ENCODE measurements at places on chromosomes 5 and 9.
A peak's percentile ranks its signal among the peaks of the same experiment; 100 is the strongest.

DNA sequence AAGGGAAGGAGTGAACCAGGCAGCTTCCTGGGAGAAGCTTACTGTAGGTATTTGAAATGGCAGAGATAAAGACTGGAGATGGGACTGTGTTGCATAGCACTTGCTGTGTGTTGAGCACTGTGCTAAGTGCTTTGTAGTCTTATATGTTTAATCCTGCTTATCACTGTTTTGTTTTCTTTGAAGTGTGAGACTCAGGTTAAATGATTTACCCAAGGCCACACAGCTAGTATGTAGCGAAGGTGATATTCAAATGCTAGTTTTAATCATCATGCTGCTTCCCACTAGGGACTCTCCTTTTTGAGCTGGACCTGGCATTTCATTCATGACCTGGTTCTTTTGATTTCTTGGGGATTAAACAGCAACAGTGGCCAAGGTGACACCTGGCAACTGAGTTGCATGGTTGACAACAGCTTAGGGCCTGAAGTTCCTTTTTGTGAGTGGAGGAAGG is 35.3 kb upstream of the SPRY4 start:
- no peak for DNase-seq

- no peak for DNase-seq
These were observed 216.5 kb upstream of the NR4A3 start for GRCh38 chr9:99605016-99605743.

DNA sequence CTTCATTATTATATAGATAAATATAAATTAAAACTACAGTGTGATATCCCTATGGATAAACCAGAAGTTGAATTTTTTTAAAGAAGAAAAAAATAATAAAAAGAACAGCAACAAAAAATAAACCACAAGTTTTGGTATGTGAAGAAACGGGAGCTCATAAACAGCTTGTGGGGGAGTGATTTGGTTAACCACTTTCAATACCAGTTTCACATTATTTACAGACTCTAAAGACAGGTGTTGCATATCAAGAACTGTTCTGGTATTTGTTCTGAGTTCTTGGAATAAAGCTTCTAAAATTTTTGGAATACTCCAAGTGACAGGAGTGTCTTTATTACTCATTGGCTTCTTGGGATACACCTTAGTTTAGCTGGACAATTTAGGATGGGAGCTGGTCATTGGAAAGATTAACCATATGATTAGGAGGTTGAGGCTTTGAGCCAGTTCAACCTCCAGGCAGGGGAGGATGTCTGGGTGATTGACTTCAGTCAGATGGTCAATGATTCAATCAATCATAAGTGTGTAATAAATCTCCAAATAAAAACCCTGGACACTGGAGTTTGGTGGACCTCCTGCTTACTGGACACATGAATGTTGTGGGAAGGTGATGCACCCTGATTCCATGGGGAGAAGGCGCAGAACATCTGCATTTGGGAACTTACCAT is 2223.1 kb upstream of the C9orf72 start:
- DNase-seq = no peak

DNA sequence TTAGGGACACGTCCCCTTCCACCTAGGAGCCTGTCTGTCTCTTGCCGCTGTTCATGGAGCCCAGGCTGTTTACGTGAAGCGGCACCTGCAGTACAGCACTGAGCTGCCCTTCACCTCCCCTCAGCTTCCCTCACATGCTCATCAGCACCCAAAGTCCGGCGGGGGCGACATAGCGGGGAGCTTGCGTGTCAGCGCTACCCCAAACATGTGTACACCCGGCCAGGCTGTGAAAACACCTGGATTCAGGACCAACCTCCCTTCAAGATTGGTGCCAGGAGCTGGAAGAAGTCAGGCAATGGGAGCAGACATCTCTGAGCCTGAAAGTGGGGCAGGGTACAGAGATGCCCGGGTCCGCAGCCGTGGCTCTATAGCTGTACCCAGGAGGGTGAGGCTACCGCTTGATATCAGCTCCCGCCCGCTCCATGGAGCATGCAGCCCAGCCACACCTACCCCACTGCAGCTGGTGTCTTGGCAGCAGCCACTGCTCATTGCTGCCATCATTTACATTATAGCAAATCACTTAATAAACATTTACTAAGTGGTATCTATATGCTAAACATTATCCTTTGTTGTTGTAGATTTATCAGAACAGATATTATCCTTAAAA is 712.1 kb downstream of the CDH9 start:
- no peak for DNase-seq

- no peak for DNase-seq
These were observed 6.3 kb downstream of the TYRP1 start for GRCh38 chr9:12699529-12699928.

DNA sequence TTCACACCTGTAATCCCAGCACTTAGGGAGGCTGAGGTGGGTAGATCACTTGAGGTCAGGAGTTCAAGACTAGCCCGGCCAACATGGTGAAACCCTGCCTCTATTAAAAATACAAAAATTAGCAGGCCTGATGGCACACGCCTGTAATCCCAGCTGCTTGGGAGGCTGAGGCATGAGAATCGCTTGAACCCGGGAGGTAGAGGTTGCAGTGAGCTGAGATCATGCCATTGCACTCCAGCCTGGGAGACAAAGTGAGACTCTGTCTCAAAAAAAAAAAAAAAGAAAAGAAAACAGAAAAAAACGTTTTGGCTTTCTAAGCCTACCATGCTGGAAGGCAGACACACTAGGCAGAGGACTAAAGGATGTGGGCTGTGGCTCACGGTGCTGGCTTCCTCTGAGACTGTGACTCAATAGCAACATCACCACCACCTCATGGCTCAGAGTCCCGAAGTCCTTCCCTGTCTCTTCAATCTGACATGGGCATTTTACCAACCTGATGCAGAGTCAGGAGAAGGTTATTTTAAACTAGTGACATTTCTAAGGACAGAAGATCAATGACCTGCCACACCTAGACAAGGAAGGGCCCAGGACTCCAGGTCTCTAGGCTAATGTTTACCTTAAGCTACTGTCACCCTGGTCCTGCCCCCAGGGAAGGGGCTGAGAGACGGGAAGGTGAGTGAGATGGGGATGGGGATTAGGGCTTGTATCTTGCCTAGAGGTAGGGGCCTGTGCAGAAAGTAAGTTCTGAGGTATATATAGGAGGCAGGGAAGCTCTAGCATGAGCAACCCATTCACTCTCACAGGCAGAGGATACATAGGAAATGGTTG is 3.7 kb downstream of the ECSCR start:
- peak; percentile 70 for DNase-seq

GRCh38 chr9:136088481-136088938 is 6.6 kb downstream of the NACC2 start:
- DNase-seq = no peak

GRCh38 chr5:60597572-60598320 is 102.2 kb downstream of the DEPDC1B start:
- no peak for DNase-seq

DNA sequence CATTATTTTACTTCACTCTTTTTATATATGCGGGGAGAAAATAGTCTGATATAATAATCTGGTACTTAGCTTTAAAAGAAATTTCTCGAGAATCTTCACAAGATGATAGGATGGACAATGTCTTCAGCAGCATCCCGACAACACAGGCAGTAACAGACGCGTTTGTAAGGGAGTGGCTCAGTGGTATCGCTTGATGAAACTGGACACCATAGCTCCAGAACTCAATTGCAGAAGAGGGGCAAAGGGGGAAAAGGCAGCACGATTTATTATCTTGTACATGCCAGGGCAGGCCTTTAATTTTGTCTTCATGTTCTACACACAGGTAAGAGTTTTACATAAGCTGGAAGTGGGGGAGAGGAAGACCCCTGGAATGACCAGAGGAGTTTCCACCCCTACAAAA is 15.7 kb downstream of the IL4 start:
- DNase-seq = no peak

DNA sequence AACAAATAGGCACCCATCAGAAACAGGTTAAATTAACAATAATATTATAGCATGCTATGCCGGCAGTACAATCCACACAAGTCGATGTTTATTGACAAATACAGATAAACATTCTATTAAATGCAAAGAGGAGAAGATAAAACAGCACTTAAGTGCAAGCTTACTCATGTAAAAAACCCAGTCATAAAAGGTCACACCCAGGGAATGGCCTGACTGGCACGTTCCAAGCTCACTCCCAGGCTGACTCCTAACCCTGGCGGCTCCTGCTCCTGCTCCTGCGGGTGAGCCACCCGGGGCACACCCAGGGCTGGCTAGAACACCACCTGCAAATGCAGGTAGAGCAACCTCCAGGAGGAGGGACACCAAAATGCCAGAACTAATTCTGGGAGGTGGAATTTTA is 66.9 kb downstream of the SEMA4D start:
- DNase-seq = no peak

GRCh38 chr5:56175488-56175887 is 57.6 kb downstream of the ANKRD55 start:
- no peak for DNase-seq

DNA sequence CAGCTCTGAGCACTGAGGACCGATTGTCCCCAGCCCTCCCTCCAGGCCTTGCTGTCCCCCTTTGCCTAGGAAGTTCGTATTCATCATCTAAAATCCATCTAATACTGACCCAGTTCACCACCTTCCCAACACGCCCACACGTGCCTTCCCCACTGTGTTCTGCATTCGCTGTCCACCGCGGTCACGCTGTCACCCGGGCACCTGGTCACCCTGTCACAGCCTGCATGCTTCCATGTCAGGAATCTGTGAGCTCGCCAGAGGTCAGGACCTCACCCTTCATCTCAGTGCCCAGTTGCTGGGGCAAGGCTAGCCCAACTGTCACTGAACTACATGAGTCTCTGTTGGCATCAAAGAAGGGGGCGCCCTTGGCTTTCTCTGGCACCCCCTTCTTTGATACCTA is 82.9 kb upstream of the RUFY1 start:
- no peak for DNase-seq

DNA sequence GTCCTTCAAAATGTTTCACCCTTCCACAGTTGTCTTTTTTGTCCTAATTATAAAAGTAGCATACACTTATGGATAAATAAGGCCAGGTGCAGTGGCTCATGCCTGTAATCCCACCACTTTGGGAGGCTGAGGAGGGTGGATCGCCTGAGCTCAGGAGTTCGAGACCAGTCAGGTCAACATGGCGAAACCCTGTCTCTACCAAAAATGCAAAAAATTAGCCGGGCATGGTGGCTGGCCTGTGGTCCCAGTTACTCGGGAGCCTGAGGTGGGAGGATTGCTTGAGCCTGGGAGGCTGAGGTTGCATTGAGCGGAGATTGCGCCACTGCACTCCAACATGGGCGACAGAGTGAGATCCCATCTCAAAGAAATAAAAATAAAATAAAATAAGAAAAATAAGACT is 1.6 kb downstream of the C5orf52 start:
- no peak for DNase-seq

DNA sequence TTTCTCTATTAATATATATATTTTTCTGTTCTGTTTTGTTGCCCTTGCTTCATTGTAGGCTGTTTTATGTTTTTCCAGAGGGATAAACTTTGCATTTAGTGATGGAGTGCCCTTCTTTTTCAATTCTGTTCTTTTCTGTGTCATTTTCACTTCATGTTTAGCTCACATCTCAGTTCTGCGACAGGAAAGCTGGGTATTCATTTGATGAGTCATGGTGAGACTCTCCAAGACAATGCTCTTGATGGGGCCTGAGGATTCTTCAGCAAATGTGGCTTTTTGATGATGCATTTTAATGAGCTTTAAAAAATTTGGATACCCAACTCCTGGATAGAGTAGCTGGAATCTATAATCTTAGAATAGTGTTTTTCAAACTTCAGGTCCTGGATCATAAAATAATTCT is 56.5 kb upstream of the SPATA31D4 start:
- no peak for DNase-seq

- DNase-seq = no peak
These were observed 27.6 kb upstream of the CXCL14 start for GRCh38 chr5:135606431-135606830.

- no peak for DNase-seq
These were observed 40.8 kb upstream of the RNF130 start for GRCh38 chr5:180112181-180112861.

DNA sequence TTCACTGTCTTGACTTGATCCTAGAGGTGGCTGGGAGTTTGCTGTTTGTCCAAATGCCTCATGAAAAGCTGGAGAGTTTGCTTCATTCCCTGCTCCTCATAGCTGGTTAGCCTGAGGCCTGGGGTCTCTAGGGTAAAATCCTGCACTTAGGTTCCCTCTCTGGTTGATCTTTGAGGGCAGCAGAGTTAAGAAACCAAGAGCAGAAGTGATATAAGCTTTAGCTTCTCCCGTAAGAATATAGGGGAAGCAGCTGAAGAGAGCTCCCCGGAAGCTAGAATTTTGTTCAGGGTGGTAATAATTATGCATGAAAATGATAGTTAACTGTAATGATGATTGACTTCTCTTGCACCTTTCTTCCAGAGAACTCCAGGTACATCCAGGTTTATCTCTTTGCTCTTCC is 1.4 kb downstream of the FAM53C start:
- no peak for DNase-seq

- no peak for DNase-seq
These were observed 9.5 kb downstream of the OTP start for GRCh38 chr5:77628840-77629508.

DNA sequence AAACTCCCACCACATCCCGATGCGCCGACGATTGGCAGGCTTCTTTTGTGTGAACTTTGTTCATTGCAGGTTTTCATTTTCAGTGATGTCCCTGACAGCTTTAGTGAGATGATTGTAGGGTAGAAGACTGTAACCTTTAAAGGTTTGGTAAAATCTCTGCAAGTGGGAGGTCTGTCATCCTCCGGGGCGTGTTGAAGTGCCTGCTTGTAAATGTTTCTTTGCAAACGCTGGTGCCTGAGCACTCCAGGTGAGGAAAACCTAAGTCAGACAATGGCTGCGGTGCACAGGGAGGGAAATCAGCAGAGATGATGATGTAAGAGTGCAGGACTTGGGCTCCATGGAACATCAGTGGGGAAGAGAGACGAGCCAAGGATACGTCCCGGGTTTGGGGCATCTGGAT is 228.1 kb downstream of the DRD1 start:
- DNase-seq = no peak

DNA sequence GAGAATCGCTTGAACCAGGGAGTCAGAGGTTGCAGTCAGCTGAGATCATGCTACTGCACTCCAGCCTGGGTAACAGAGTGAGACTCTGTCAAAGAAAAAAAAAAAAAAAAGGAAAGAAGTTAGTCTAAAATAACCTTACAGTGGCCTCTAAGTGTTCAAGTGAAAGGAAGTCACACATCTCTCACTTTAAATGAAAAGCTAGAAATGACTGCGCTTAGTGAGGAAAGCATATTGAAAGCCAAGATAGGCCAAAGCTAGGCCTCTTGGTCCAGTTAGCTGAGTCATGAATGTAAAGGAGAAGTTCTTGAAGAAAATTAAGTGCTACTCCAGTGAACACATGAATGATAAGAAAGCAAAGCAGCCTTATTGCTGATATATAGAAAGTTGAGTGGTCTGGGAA is 38.1 kb downstream of the ITGA1 start:
- DNase-seq = no peak

DNA sequence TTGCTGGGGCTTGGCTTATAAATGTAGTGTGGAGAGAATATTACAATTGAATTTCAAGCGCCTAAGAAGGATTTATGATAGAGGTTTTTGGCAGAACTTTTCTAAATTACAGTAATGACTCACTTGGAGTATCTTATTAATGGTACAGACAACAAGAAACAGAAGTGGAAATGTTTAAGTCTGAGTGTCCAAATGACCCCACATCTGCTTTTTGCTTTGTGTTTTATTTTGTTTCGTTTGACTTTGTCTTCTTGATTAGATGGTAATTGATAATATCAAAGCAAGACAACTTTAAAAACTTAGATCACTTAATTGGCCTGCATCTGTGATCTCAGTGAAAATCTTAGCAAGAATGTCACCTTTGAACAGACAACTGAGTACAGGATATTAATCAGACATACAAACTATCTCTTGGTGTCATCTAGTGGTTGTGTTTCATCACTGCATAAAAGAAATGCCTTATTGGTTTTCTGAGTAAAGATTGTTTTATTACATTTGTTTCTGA is 577.4 kb downstream of the ISL1 start:
- DNase-seq = no peak
